ENCODE measurements at places on chromosomes 13 and 19.

GRCh38 chr13:27482983-27483382 is 32.6 kb upstream of the MTIF3 start:
- DNase-seq, result no peak

DNA sequence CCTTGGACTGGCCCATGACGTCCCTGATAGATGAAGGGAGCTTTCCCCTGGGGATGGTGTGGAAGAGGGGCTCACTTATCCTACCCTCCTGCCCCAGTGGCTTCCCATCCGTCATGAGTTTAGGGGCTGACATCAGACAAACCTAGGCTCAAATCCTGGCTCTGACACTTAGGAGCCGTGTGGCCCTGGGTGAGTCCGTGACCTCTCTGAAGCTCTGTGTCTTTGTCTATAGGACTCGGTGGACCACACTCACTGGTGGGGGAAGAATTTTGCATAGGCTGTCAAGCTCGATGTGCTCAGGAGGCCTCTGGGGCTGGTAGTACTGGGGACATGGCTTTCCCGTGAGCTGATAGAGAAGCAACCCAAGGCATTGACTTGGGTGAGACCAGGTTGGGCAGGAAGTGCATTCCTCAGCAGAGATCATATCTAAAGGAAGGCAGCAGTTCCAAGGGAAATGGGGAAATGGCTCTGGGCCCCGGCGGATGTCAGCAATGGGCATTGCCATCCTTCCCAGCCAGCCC is 17.4 kb upstream of the AP1M2 start:
- no peak for DNase-seq

DNA sequence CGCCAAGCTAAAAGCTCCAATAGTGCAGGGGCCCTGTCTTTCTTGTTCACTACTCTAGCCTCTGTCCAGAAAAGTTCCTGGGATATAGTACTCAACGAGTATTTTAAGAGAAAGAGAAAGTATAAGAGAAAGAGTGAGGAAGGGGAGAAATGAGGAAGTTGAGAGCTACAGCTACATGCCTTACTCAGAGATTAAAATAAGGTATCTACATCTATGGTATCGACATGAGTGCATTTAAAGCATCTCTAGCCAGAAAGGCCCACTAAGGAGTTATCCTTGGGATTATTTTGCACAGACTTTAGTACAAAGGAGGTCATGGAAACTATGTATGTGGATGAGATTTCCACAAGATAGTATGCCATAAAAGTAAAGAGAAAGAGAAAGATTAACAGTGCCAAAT is 28.5 kb downstream of the MYCBP2 start:
- DNase-seq, result no peak

DNA sequence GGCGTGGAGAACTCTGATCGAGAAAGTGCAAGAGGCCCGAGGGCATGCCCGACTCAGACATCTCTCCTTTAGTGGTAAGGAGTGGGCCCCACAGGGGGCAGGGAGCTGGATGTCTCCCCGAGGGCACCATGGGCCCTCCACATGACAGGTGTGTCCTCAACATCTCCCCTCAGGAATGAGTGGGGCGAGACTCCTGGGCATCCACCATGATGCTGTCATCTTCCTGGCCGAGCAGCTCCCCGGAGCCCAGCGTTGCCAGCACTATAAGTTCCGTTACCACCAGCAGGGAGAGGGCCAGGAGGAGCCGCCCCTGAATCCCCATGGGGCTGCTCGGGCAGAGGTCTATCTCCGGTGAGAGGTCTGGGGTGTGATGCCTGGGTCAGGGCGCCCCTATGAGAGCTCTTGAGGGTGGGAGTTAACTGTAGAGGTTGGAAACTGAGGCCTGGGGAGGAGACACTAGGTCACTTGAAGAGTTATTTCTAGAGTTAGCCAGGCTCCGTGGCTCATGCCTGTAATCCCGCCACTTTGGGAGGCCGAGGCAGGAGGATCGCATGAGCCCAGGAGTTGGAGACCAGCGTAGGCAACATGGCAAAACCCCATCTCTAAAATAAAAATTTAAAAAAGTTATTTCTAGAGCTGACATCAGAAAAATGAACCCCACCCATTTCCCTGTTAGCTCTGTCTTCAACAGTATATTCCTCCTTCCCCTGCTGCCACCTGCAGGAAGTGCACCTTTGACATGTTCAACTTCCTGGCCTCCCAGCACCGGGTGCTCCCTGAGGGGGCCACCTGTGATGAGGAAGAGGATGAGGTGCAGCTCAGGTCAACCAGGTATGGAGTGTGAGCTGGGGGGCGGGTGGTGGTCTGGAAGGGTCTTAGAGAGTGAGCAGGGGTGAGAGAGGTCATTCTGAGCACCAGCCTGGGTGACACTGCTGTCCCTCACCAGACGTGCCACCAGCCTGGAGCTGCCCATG is 5.1 kb downstream of the IGFLR1 start:
- no peak for DNase-seq

- no peak for DNase-seq
Observed at GRCh38 chr19:27753622-27754021, 1459.3 kb downstream of the UQCRFS1 start.

DNA sequence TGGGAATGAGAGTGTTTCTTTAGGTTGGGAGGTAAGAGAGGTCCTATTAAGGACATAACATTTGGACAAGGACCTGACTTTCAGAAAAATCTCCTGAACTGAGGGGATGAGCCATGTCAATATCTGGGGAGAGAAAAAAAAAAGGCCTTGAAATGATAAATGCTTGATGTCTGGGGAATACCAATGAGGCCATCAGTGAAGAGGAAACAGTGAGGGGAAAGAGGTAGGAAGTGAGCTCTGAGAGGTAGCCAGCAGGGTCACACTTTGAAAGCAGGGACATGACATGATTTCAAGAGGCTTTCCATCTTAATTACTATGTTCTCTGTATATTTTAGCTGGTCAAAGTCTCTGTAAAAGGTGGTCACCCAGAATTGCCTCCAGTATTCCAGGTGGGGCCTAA is 9.9 kb upstream of the UBE2L5 start:
- no peak for DNase-seq

GRCh38 chr13:40247845-40248244 is 418.6 kb downstream of the FOXO1 start:
- DNase-seq, result no peak

- no peak for DNase-seq
Observed at GRCh38 chr13:79097201-79097600, 308.9 kb downstream of the RBM26 start.

DNA sequence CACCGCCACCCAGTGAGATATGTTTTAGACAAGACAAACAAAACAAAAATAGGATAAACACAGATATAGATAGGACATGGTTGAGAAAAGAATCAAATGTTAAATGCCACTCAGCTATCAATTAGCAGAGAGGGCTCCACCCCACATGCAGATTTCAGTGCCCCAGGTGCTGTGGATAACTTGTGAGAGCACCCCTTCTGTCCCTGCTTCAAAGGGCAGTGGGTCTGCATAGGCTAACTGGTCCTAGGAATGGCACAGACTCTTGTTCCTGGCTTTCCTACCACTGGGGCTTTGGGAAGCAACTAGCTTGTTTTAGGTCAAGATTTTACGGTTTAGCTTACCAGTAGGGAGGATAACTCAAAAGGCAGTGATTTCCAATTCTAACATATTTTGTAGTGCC is 460.3 kb downstream of the TSHZ3 start:
- peak; percentile 37 for DNase-seq
